ENCODE measurements at places on chromosomes 3 and 15.

- DNase-seq: no peak
These were observed 210.4 kb downstream of the ERC2 start for GRCh38 chr3:56257826-56258225.

DNA sequence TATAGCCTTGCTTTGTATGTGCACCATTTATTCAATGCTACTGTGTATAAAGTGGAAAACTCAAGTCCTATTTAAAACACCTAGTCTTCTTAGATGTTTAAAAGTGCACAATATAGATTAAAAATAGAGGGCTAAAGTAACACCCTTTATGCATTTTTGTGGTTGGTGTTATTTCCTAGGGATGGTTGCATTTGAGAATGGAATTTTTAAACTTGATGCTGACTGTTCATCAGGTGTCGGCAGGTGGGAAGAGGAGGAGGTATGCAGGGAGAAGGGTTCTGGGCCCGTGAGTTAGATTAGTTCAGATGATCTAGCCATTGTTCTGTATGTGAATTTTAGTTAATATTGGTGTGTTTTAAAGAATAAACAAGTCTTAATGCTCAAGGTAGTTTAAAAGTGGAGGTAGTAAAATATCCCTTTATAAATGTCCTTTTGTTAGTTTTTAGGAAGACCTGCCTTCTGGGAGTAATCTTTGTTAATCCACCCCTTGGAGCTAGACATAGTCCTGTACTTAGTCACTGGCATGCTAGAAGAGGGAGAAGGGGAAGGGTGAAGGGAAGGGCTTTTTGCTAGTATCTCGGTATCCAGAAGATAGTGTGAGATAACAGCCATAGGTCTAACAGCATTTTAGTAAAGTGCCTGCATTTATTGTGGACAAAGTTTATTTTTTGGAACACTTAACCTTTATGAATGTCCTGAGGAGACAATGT lies 8.1 kb upstream of the SRPRB start:
- no peak for DNase-seq

GRCh38 chr3:156818890-156819289 lies 7.3 kb upstream of the LEKR1 start:
- DNase-seq: peak; percentile 96

- DNase-seq: no peak
These were observed 53.7 kb downstream of the LSAMP start for GRCh38 chr3:116391296-116392201.

- DNase-seq: no peak
These were observed 2.4 kb upstream of the ADGRG7 start for GRCh38 chr3:100606894-100607512.

GRCh38 chr3:134359121-134360010 lies 14.9 kb downstream of the AMOTL2 start:
- no peak for DNase-seq

Measured in fibroblast of skin of right quadriceps (primary cell).